ENCODE measurements at places on chromosomes 5 and 9.

DNA sequence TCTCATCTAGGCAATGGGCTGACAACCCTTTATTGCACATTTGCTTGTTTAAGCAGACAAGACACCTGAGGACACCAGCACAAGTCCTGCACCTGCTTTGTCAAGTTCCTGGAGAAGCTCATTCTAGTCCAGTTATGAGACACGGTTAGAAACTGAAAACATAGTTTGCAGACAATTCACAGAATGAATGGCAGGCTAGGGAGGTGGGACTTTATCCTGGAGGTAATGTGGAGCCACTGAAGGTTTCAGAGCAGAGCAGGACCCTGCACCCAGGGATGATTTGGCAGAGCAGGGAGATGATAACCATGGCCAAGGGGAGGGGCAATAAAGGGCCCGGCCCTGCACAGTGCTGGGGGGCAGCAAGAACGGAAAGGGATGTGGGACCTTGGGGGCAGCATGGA is 50.7 kb upstream of the SLC25A51 start:
- DNase-seq: no peak

- no peak for DNase-seq
Measured at GRCh38 chr9:99128133-99128406, 23.2 kb downstream of the TGFBR1 start.

GRCh38 chr5:66974256-66974655 is 222.3 kb downstream of the CD180 start:
- DNase-seq: no peak

DNA sequence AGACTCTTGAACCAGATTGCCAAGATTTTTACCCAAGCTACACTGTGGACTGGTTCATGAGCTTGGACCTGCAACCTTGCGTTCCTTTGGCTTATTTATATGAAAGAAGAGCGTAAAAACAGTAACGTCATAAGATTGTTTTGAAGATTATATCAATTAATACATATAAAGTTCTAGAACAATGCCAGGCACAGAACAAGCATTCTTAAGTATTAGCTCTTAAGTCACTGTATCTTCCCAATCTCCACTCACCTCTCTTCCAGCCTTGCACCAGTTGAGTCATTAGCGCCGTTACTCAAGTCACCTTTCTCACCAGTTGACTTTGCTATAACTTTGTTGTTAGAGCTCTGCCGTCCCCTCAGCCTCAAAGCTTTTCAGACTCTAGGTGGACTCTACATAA is 415.7 kb downstream of the PLK2 start:
- DNase-seq: no peak

GRCh38 chr9:91166796-91167366 is 194.8 kb downstream of the AUH start:
- no peak for DNase-seq

GRCh38 chr9:117151716-117152115 is 263.1 kb downstream of the ASTN2 start:
- DNase-seq: no peak

GRCh38 chr9:98627296-98627695 is 81.4 kb downstream of the GABBR2 start:
- DNase-seq: no peak

DNA sequence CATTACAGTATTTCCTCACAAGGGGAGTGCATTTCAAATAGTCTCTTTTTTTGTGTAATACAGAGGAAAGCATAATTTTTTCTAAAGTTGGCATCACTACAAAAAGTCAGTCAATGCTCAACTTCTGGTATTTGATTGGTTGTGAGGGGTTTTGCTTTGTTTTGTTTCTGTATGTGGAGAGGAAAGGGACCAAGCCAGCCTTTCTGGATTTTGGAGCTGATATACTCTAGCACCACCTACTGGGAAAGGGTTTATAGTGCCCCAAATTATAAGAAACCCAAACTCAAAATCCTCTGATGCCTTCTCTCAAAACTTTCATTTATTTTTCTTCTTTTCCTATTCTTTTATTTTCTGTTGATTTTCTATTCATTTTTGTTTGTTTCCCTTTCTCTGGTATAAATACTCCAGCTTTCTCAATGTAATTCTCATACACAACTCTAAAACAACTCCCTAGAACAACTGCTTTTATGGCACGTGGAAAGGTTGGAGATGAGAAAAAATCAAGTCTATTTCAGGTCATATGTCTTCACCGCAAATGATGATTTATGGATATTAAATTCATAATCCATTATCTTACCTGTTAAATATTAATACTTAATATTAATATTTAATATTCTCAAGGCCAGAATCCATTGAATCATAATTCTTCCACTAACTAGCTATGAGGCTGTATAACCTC is 69.5 kb upstream of the ANXA1 start:
- DNase-seq: no peak

DNA sequence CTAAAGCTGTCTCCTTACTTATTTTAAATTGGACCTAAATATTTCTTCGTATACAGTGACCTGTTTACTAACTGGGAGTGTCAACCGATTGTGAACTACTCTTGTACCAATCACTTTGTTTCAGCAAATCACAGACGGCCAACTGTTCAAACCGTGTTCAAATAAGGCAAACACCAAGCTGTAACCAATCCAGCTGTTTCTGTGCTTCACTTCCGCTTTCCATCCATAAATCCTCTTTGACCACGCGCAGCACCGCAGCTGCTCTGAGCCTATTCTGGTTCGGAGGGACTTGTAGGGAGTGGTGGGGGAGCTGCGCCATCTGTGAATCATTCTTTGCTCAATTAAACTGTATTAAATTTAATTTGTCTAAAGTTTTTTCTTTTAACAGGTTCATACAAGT is 4.8 kb upstream of the FAM240B start:
- DNase-seq: no peak

DNA sequence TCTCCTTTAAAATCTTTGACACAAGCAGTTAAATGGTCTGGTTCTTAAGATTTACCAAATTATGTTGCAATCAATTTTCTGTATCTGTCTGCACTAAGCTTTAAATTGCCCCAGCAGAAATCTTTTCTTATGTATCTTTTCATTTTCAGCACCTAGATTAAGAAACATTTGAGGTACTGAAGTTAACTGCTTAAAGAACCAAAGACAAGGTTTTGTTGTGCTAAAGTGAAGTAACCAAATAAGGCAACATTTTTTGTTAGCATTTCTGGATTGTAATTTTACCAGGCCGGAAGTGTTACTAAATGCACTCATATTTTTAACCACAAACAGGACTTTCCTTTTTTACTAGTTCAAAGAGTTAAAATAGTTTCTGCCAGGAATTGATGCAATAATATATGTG is 24.1 kb upstream of the MTAP start:
- DNase-seq: no peak

- DNase-seq: no peak
Measured at GRCh38 chr9:18749711-18750110, 275.8 kb downstream of the ADAMTSL1 start.

DNA sequence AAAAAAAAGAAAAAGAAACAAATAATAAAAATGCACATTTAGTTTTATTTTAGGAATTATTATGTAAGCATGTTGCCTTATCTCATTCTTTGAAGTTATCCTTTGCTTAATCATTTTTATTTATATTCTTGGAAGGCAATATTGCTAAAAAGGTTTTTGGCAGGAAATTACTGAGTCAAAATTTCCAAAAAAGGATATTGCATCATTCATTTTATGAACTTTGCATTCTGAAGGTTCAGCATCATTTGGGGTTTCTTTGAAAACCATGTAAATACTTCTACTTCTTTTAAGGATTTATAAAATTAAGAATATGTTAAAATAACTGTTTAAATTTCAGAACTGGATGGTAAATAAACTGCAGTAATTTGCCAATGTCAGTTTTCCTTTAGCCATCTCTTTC is 94.2 kb upstream of the CTNND2 start:
- DNase-seq: no peak

GRCh38 chr9:132645306-132645705 is 24.5 kb downstream of the DDX31 start:
- DNase-seq: no peak

DNA sequence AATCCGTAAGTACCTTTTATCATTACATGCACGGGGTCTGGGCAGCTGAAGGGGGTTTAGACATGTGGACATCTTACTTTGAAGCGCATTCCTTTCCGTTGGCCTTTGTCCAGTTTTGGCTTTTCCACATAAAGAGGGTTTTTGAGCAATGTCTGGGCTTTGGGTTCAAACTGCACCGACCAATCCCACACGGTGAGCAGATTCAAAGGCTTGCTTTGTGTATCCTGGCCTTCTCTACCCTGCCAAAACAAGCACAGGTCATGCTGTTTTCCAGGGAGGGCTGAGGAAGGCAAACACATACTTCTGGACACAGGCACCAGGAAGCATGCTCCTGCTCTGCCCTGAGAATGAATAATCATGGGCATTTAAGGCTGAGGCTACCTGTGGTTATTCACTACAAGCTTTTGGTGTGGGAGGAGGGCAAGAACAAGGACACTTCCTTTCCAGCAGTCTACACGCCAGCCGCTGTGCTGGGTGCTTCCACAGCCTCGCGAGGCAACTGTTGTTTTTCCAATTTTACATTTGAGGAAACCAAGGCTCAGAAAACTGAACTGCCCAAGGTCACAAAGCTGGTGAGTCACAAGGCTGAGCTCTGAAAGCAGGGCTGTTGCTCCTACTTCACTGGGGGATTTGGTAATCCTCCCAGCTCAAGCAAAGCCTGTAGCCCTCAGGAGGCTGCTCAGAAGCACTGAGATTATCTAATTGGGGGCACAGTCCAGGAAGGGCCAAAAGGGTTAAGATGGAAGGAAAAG is 59.8 kb upstream of the GOLPH3 start:
- DNase-seq: no peak

GRCh38 chr5:756865-757345 is 27.6 kb downstream of the ZDHHC11B start:
- DNase-seq: no peak

GRCh38 chr5:151721812-151722391 is 35.2 kb upstream of the SPARC start:
- no peak for DNase-seq

DNA sequence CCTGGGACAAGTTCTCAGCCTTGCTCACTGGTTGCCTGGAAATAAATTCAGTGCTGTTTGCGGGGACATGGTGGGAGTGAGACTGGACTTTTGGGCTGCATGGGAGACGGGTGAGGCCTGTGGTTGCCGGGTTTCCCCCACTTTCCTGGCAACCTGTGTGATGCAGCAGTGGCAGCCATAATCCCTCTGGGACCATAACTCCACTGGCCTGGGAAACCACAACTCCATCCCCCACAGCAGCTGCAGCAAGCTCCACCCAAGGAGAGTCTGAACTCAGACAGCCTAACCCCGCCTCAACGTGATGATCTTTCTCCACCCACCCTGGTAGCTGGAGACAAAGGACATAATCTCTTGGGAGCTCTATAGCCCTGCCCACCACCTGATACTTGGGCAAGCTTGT is 349.9 kb downstream of the PIK3R1 start:
- DNase-seq: no peak

GRCh38 chr9:105069696-105070095 is 141.7 kb upstream of the ABCA1 start:
- DNase-seq: no peak

GRCh38 chr5:148290271-148291195 is 21.7 kb upstream of the SPINK7 start:
- no peak for DNase-seq

- DNase-seq: no peak
Measured at GRCh38 chr5:142421621-142422397, 97.0 kb upstream of the SPRY4 start.

- no peak for DNase-seq
Measured at GRCh38 chr9:136552117-136552703, 6.4 kb upstream of the NOTCH1 start.
